Fibroblast of gingiva (primary cell): ENCODE measurements at places on chromosomes 2 and 18.

GRCh38 chr2:33129263-33130053 lies 182.7 kb downstream of the LTBP1 start:
- DNase-seq: peak; percentile 32

DNA sequence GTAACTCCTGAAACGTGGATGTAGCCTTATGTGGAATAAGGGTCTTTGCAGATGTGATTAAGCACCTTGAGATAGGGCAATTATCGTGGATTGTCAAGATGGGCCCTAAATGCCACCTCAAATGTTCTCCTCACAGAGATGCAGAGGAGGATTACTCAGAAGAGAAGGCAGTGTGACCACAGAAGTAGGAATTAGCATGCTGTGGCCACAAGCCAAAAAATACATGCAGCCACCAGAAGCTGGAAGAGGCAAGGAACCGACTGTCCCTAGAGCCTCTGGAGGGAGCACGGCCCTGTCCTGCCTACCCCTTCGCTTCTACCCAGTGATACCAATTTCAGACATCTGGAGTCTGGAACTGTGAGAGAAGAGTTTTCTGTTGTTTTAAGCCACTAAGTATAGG lies 47.3 kb upstream of the MGAT5 start:
- DNase-seq: peak; percentile 43

DNA sequence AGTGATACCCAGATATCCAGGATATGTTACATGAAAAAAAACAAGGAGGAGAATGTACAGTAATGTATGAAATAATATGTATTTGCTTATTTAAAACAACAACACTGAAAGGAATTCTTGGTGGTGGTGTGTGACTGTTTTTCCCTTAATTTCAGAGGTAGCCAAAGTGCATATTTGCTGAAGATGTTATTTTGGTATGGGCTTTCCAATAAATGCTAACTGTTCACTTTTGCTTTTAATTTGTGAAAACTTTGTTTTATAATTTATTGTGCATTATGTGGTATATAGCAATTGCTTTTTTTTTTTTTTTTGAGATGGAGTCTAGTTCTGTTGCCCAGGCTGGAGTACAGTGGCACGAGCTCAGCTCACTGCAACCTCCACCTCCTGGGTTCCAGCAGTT lies 7.6 kb downstream of the CCNYL1 start:
- no peak for DNase-seq

GRCh38 chr2:107525406-107525805 lies 301.3 kb upstream of the RGPD4 start:
- DNase-seq: peak; percentile 65

GRCh38 chr2:219672406-219672805 lies 45.0 kb downstream of the SLC4A3 start:
- DNase-seq: no peak

DNA sequence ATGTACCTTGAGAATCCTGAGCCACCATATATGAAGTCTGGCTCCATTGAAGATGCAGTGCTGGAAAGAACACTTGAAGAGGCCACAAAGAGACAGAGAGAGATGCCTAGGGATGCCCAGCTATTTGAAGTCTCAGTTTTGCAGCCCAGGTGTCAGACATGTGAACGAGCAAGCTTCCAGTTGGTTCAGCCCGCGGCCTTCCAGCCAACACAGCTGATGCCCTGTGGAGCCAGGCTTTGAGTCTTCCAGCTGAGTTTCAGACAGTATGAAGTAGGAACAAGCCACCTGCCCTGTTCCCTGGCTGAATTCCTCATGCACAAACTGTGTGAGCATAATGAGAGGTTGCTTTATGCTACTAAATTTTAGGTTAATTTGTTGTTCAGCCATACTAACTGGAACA lies 108.8 kb downstream of the SPHKAP start:
- no peak for DNase-seq

DNA sequence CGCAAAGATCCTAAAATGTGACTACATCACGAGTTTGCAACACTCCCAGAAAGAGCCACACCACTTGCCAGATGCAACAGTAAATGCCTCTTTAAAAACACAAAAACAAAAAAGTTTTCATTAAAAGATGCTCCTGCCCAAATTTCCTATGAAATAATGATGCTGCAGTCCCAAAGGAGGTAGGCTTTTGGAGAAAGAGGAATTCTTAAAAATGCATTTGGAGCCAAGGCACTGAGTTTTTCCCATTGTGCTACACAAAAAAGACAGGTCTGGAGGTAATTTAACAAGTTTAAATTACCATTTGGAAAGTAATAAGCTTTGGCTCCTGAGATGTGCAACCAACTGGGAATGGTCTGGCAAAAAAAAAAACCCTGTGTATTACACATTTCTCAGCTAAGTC lies 145.0 kb downstream of the PID1 start:
- no peak for DNase-seq

- no peak for DNase-seq
These were observed 11.9 kb upstream of the TMEM182 start for GRCh38 chr2:102749938-102750337.

- DNase-seq: peak; percentile 6
These were observed 19.0 kb downstream of the DYNC1I2 start for GRCh38 chr2:171706152-171706803.

GRCh38 chr2:33222309-33222708 lies 254.1 kb upstream of the RASGRP3 start:
- peak; percentile 41 for DNase-seq

DNA sequence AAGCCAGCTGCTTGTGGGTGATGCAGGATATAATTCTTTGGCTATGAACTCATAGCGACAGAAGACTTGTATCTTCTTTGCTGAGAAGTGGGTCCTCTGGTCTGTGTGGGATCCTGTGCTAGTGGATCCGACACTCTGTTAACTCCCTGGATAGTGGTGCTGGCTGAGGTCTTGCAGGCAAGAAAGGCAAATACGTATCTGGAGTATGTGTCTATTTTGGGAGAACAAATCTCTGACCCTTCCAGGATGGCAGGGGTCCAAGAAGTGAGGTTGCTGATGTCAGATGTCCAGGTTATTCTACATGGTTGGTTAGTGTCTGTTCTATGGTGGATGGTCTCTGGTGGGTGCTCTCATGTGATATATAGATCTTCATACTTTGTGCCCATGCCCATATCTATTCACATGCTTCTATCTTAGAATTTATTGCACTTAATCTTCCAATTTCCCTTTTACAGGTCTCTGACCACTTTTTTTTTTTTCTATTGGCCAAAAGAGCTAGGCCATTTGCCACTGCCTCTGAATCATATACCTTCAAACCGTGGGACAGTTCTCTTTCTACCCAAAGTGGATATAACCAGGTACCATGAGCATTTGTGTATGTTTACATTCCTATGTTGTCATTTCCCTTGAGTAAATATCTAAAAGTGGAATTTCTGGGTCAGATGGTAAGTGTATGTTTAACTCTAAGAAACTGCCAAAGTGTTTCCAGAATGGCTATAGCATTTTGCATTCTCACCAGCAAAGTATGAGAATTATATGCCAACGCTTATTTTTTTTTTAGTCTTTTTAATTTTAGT lies 45.1 kb upstream of the RBMS1 start:
- DNase-seq: no peak

GRCh38 chr18:32848826-32849225 lies 76.0 kb upstream of the KLHL14 start:
- DNase-seq: no peak

GRCh38 chr2:145740302-145740701 lies 1220.4 kb upstream of the ZEB2 start:
- no peak for DNase-seq

GRCh38 chr2:3489764-3490115 lies 29.6 kb downstream of the ADI1 start:
- DNase-seq: no peak

DNA sequence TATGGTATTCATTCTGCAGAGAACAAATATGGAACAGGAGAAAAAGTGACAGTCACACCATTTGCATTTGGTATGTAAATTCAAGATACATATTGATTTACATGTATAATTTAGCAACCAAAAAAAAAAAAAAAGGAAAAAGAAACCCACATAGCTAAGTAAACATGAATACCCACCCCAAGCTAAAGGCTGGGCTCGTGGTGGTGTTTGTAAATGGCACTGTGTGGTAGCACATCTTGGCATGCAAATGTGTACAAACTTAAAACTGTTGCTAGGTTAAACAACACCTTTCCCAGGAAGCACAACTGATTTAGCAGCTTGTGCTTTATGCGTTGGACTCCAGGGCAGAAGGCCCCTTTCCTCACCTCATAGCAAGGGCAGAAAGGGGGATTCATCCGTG lies 481.1 kb upstream of the CELF4 start:
- no peak for DNase-seq
